Activated B cell treated with CpG ODN at 0.5 μM for 24 hours (primary cell): ENCODE measurements at places on chromosomes 2 and 18.

DNA sequence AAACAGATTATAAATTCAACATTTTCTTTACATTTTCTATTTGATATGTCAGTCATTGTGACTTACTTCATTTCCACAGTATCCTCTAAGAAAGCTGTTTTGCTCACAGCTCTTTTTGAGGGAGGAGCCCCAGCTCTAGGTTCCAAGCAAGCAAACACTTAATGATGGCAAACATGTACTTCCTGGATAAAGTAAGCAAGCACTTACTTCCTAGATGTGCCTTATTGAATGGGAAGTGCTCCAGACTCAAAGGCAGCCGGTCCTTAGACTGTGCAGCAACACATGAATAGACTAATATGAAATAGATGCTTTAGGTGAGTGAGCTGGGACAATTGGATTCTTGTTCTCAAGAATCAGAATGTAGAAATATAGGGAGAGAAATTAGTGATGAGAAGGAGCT is 2149.8 kb upstream of the PIK3C3 start:
- no peak for DNase-seq

- no peak for DNase-seq
These were observed 297.2 kb downstream of the SETBP1 start for GRCh38 chr18:44977856-44978255.

- DNase-seq, result no peak
These were observed 72.5 kb downstream of the GNAL start for GRCh38 chr18:11761553-11761952.

- no peak for DNase-seq
These were observed 147.5 kb upstream of the NCK2 start for GRCh38 chr2:105597011-105597805.

- no peak for DNase-seq
These were observed 87.1 kb upstream of the MCFD2 start for GRCh38 chr2:47002480-47003381.
